ENCODE measurements at places on chromosomes 2 and 18.
A peak's percentile ranks its signal among the peaks of the same experiment; 100 is the strongest.

DNA sequence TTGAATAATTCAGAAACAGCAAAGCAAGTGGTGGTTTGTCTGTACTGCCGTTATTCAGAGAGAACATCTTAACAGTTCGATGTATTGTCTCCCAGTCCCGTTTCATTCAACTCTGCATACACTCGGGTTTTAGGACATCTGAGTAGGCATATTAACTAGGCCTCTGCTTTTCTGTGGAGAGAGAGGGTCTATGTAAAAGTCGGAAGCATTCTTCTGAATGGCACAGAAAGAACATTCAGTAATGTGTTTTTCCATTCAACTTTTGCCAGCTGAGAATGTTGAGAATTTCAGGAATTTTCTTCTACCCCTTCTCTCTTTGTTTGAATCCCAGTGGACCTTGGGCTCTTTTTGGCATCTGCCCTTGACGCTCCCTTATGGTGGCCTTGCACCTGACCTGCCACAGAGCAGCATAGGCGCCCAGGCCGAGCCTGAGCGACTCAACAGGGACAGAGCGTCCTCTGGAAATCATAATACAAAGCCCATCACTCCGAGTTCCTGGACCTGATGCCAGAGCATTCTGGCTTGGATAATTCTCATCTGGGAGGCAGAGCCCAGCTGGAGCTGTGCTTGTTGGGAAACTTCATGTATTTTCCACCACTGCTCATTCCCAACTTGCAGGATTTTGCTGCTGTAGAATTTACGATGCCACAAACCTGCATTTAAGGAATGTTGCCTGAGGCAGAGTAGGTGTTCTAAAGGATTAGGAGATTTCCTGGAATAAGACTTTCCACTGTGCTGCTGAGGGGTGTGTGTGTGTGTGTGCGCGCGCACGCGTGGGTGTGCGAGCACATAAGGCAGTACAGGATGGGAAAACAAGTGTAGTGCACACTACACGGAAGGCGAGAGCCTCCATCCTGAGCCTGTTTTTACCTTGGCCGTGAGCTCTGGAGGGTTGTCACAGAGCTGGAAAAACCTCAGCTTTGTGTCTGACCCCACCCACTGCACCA, 77.2 kb upstream of the TXNDC2 start:
- DNase-seq, result peak; percentile 38

DNA sequence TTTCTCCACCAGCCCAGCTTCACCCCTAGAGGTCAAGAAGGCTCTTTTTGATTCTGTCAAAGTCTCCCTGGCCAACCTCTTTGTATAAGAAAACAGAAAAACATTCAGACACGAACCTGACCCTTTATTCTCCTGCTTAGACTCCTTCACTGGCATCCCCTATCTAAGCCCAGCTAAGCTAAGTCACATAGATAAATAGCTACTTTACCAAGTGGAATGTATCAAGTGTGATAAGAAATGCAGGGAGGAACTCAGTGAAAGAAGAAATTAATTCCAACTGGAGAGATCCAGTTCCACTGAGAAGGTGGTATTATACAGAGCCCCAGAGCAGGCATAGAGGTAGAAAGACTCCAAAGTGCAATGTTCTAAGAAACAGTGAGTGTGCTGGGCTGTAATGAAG, 489.5 kb downstream of the TNS1 start:
- no peak for DNase-seq

- no peak for DNase-seq
Measured at GRCh38 chr2:201148434-201148990, 32.5 kb downstream of the CFLAR start.

DNA sequence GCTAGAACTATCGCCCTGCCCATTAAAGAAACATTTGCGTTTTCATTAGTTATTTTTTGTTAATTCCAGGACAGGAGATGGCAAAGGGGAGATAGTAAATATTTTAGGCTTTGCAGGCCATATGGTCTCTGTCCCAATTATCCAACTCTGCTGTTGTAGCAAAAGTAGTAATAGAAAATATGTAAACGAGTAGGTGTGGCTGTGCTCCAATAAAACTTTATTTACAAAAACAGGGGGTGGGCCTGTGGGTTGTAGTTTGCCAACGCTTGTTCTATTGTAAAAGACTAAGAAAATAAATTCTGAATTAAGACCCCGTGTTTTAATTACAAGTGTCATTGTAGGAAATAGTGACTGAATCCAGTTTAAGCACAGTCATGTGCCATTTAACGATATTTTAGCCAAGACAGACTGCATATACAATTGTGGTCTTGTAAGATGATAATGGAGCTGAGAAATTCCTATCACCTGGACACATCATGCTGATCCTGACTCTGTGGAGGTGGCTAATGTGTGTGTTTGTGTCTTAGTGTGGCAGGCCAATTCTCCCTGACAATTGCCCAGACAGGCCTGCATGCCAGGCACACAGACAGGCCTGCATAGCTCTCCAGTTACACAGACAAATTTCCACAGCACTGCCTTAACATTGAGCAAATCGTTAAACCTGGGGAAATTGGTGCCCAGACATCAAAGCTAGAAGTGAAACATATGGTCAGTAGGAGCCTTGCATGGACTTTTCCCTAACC, 76.4 kb downstream of the SKA1 start:
- no peak for DNase-seq

- no peak for DNase-seq
Measured at GRCh38 chr2:13660231-13660630, 943.5 kb downstream of the TRIB2 start.

- DNase-seq, result peak; percentile 81
Measured at GRCh38 chr2:226308986-226309385, 490.6 kb downstream of the IRS1 start.

GRCh38 chr2:9594366-9595054, 36.3 kb downstream of the YWHAQ start:
- peak; percentile 87 for DNase-seq

DNA sequence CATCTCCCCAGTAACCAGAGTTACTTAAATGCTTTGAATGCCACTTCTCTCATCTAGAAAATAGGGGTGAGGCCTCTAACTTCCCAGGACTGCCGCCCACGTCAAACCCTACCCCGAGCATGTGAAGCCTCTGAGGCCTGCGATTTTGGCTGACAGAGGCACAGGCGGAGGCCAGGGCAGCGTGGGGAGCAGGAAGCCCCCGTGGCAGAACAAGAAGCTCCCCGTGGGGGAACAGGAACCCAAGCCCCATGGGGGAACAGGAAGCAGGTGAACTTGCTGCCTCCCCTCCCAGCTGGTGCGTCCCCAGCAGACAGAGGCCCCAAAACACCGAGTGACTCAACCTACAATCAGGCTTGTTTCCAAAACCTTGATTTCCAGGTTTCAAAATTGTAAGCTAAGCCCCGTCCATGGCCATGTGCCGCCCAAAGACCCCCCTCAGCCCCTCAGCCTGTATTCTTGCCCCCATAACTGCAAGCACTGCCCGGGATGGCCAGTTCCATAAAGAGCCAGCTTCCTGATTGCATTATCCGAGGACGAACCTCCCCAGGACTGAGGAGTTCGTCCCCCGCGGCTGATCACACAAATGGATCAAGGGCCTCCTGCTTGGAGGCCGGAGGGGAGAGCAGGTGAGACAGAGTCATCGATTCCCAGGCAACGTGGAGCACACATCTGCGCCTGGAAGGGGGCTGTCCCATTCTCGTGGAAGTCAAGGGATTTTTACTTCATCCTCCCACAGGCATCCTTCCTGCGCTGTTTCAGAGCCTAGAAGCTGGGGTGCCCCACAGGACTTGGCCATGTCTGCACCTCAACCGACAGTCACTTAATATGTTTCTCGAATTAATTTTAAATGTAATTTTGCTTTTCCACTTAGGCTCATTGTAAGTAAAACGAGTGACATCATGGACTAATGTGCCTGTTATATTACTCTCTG, 36.3 kb upstream of the CTDP1 start:
- DNase-seq, result no peak

DNA sequence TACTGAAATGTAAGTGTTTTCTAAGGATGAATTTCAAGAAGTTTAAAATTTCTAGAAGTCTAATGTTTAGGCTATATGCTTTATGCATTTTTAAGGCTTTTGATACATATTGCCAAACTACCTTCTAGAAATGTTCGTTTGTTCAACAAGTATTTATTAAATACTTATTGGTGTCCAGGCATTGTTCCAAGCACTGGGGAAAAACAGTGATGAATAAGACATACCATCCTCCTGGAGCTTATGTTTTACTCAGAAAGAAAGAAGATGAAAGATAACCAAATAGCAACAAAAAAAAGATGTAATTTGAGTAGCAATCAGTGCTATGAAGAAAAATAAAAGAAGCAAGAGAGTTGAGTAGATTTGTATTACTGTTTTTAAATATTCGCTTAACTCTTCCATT, 692.9 kb downstream of the SLC4A3 start:
- no peak for DNase-seq
